IMR-90 (cell line): ENCODE measurements at places on chromosomes 4 and X.

- DNase-seq, result no peak
Observed at GRCh38 chr4:92501456-92501855, 197.7 kb downstream of the GRID2 start.

- no peak for DNase-seq
Observed at GRCh38 chr4:123876671-123877101, 480.1 kb downstream of the SPRY1 start.

- no peak for DNase-seq
Observed at GRCh38 chrX:67724359-67725110, 180.7 kb downstream of the AR start.

DNA sequence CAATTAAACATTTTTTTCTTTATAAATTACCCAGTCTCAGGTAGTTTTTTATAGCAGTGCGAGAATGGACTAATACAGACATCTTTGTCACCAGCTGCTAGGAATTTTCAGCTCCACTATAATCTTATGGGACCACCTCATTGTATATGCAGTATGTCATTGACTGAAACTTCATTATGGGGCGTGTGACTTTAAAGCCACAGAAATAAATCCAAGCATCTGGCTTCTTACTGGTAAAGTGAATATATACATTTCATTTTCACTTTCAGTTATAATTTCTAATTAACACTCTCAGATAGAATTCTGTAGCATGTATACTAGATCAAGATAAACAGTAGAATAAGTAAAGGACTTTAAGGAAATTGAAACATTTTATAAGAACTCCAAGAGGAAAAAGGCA, 21.9 kb downstream of the IL15 start:
- DNase-seq, result no peak

- DNase-seq, result no peak
Observed at GRCh38 chrX:349702-350101, 31.1 kb upstream of the GTPBP6 start.
